Lung microvascular endothelial cell (primary cell): ENCODE measurements at places on chromosomes 11 and 22.

- no peak for DNase-seq
These were observed 37.4 kb downstream of the KCNQ1 start for GRCh38 chr11:2482204-2482603.

- peak; percentile 88 for DNase-seq
These were observed 6.0 kb downstream of the APOL1 start for GRCh38 chr22:36258701-36259614.

- no peak for DNase-seq
These were observed 26.2 kb downstream of the RRP7A start for GRCh38 chr22:42493393-42493792.

GRCh38 chr11:95556342-95557163 is 233.0 kb downstream of the FAM76B start:
- no peak for DNase-seq

- DNase-seq = no peak
These were observed 151.1 kb upstream of the ISX start for GRCh38 chr22:34914846-34915245.

DNA sequence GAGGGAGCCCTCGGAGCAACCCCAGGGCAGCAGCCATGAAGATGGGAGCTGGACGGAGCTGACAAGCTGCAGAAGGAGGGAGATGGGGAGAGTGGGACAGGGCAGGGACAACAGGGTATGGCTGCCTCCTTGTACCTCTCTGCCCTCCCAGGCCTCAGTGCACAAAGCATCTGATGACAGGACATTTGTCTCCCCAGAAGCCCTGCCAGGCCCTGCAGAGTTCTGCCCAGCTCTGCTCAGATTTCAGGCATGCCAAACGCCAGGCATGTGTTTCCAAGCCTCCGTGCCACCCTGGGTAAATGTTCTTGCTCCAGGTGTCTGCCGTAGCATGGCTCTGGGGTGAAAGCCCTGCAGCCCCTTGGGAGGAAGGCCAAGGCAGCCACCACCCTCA is 1.1 kb upstream of the IFITM10 start:
- no peak for DNase-seq

DNA sequence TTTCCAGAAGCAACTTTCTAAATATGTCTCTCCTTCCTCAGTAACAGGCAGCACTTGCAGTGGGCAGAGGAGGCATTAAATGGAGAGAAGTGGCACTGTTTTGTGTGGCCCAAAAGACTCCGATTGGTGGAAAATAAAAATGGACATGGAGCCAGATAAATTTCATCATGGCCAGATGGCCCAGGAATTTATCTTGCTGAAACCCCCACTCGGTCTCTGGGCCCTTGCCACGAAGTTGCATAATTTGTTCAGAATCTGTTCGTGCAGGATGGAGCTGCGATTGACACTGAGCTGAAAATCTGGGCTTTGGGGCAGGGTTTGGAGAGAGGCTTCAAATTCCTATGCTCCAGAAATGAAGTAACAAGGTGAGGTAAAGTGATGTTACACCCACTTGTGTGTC is 65.5 kb downstream of the C11orf91 start:
- DNase-seq = no peak

DNA sequence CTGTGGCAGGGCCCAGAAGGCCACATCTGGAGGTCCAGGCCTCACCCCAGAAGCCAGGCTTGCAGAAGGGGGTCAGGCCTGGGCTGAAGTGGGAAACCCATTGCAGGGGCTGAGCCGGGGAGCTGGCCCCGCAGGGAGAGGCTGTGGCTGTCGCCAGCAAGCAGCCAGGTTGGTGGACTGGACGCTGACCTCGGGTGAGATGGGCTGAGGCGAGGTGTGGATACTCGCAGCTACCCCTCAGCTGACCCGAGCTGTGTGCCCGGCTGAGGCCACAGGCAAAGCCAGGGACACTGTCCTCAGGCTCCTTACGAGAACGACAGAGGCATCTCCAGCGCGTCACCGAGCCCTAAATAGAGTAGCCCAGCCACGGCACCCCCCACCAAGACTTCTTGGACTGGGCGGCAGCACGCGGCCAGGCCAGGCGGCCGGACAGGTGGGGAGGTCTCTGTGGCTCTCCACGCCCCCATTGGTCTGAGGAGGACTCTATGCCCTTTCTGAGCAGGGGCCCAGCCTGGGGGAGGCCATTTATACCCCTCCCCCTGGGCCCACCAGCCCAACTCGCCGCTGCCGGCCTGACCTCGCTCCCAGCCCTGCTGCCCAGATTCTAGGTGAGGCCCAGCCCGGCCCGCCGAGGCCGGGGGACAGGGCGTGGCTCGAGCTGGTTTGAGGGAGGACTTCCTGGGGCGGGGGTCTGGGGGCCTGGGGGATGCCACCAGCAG is at the start of gene TNNI2:
TSS of gene TNNI2 (plus strand) at position 556 of the 719 bp plus-strand sequence. CDS start 716 bp downstream, outside the sequence.
- no peak for DNase-seq

GRCh38 chr11:103958475-103959215 is 77.8 kb upstream of the DDI1 start:
- DNase-seq = no peak

DNA sequence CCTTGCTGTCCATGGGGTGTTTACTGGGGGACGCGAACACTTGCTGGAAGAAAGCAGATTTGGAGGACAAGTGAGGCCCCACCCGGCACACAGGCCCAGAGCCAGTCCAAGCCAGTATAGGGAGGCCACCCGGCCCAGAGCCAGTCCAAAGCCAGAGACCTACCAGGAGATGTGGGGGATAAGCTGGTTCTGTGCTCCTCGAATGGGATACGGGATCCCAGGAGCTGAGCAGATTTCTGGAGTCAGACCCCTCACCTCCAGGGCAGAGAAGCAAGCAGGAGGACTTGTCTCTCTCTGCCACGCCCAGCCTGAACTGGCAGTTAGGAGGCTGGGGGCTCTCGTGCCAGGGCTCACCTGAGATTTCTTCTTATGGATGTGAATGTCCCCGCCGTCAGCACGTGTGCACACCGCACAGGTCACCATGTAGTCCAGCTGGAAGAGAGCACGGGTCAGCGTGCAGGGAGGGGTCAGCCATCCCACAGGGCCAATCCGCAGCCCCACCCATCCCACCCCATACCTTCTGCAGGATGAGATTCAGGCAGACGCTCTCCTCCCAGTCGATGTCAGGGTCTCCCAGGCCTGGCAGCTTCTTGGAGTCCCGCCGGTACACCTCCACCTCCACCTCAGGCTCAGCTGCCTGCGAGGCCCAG is 35.3 kb downstream of the KIAA0930 start:
- DNase-seq = no peak

- DNase-seq = no peak
These were observed 70.9 kb downstream of the DBX1 start for GRCh38 chr11:20089367-20089766.

- no peak for DNase-seq
These were observed 16.9 kb downstream of the ADORA2A start for GRCh38 chr22:24444251-24444650.

GRCh38 chr11:93000511-93001476 is 31.3 kb downstream of the MTNR1B start:
- peak; percentile 41 for DNase-seq

DNA sequence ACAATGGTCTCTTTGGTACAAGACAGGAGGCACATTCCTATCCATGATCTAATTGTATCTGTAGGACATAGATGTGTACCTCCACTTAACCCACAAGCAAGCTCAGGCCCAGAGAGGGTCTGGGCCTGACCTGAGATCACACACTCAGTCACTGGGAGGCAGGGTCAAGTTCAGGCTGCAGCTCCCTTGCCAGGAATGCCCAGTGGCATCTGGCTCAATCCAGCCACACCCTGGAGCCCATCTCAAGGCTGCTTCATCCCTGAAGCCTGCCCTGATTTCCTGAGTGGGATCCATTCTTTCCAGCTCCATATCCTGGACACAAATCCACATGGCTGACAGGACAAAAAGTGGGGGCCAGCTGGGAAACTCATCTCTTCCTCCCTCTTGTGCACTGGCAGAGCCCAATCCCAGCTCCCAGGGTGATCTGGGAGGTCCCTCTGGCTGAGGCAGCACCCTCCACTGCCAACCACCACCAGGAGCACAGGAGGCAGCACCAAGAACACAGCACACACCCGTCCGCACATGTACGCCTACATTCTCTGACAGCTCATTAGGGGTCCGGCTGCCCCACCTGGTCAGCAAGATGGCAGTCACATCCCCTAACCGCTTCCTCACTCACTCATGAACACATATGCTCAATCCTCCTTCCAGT is 39.2 kb upstream of the KLHL35 start:
- DNase-seq = no peak

DNA sequence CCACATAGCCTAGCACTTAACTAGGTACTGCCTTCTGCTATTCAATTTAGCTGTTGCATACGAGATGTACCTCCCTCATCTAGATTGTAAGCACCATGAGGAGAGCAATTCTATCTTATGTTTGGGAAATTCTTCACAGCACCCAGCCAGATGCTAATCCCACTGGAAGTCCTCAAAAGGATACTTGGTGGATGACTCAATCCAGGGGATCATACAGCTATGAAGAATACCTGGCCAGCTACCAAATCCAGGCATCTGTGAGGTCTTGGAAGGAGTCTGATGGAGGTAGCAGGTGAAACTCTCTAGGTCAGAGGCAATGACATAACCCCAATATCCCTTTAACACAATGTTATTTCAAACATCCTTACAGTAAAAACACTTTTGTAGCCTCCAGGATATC is 167.8 kb upstream of the NCAM1 start:
- no peak for DNase-seq

GRCh38 chr11:128848815-128849455 is 18.2 kb downstream of the KCNJ1 start:
- DNase-seq = peak; percentile 72

DNA sequence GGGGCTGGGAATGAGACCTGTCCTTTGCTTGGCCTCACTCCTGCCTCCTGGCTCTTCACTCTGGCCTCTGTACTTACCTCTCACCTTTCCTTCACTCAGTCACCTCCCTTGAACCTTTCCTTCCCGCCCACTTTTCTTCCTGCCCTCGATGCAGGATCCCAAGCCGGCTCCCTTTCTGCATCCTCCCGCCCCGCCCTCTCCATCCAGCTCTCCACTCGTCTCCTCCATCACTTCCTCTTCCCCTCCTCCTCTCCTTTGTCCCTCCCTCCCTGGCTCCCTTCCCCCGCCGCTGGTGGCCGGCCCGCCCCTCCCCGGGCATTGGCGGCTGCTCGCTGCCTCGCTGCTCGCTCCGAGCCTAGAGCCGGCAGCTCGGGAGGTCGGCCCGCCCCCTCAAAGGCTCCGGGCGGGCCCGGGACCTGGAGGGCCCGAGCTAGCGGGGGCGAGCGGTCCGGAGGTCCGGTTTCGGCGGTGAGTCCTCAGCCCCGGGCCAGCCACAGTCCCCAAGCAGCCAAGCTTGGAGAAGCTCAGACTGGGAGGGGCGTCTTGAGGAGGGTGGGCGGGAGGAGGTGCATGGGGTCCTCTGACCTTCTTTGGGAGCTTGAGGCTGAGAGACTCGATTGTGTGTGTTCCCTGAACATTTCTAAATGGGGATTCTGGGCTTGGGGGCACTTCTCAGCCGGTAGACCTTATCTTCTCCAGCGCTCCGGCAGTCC is 13.8 kb downstream of the PHLDB1 start:
- peak; percentile 84 for DNase-seq

DNA sequence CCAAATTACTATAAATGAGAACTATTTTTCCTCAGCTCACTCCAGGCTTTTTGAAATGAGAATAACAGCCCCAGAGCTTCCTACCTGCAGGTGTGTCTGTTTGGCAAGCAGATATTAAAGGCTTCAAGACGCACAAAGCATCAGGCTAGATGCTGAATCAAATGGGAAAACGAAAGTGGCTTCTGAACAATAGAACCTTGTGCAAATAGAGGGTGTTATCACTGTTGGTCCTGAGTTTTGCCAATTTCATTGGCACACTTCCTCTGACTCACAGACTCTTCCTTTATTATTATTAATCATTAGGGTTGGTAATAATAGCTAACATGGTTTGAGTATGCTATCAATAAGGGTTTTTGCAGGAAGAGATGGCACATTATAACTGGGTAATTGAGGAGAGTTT is 13.4 kb downstream of the SYT13 start:
- DNase-seq = peak; percentile 54

DNA sequence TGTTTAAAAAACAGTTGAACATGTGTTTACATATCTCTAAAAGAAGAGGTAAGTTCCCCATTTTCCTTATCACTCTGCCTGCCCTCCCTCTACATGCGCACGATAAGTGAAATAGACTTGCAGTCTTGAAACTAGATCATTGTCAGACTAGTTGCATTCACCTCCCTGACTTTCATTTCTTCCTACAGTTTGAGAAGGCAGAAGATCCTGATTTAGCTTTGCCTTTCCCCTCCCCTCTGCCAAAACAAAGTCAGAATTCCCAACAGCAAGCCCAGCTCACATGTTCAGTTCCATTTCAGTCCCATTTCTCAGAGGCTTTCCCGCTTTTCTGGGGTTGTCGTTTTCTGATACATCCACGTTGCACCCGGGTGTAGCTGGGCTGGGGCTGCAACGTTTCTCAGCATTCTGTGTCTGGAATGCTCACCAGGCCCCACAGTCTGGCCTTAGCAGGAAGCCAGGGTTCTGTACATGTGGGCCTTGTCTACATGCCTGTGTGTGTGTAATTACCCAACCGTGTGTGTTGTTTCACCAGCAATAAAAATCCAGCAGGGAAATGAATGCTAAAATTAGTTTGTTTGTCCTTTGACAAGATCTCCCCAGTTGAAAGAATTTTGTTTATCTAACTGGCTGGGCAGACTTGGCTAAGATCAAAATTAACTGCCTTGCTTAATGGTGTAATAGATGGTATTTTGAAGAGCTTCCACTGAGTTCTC is 179.2 kb downstream of the DBX1 start:
- peak; percentile 60 for DNase-seq

DNA sequence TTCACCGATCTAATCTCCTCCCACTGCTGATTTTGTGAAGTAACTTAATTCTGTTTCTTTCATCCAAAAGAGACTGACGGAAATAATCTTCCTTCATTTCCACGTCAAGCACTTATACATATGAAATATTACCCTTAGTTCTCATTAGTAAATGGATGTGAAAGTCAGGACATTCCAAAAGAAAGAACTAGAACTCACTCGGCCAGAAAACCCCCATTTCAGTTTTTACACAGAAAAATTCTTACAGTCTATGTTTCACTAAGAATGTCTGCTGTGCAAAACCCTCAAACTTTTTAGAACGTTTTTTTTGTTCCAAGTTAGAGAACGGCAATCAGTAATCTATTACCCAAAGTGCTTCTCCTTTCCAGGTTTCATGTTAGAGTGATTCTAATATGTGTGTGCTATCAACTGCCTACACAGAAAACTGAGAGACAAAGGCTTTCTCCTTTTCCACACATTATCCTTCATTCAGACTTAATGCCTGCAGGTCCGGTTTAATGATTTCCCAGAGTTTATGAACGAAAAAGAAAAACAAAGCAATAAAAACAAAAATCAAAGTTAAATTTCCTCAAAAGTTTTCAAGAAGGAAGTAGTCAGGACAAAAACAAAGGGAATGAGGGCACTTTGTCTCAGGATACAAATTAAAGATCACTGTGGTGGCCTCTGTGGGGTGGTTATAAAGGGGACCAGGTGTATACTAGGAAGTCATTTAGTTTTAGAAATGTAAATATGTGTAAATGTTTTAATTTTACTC is 11.3 kb upstream of the SESN3 start:
- no peak for DNase-seq

DNA sequence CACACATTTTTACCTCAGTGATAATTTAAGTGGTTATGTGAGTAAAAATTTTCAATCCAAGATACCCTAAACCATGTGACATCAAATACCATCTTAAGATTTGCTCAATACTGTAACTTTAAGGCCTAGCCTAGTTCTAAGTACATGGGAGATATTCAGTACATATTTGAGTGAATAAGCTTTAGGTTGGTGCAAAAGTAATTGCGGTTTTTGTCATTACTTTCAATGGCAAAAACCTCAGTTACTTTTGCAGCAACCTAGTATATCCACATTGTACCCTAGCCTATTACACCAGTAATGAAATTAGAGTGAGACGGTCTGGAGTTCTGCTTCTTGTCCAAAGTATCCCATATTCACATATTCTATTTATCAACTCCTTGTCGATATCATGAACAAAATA is 700.1 kb downstream of the LRRC4C start:
- no peak for DNase-seq

GRCh38 chr11:133549826-133550225 is 17.5 kb upstream of the OPCML start:
- no peak for DNase-seq
